ENCODE measurements at places on chromosomes 12 and 14.

DNA sequence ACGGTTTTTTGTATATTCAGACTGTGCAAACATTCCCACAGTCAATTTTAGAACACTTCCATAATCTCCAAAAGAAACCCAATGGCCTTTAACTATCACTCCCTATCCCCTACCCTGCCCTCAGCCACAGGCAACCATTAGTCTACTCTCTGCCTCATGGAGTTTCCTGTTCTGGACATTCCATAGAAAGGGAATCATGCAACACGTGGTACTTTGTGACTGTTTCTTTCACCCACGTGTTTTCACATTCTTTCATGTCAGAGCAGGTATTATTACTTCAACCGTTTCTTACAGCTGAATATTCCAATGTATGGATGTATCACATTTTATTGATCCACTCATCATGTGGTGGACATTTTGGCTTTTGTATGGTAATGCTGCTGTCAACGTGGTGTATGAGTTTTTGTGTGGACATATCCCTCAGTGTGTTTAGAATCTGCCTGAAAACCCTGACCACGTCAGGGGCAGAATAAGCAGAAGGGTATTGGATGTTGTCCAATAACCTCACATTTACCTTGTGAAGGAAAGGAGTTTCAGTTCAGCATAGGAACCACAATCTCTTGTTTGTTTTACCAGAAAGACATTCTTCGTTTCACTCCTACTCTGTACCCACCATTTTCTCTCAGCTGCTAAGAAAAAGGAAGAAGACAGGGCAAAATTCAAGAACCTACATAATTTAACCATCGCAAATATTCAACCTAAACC is 107.5 kb upstream of the DYRK2 start:
- no peak for DNase-seq

GRCh38 chr12:44812062-44812461 is 64.1 kb downstream of the NELL2 start:
- no peak for DNase-seq

GRCh38 chr14:32298346-32298745 is 30.8 kb upstream of the AKAP6 start:
- DNase-seq = no peak

DNA sequence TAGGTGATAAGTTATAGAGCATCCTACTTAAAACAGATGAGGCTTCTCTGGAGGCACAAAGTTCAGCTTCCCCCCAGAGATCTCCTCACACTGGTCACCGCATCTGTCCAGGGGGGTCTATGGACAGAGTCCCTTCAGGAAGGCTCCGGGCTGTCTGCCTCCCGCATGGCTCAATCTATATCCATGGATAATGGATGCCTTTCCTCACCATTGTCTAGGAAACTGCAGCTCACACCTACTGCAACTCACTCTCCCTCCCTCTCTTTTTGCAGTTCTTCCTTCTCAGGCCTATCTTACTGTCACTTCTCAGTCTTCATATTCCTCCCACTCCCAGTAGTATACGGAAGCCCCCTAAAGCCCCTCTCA is 100.6 kb upstream of the BCL2L14 start:
- peak; percentile 47 for DNase-seq

Measured in iPS-NIHi11 (cell line).